Ascending aorta (tissue), 2 donors: ENCODE measurements at places on chromosomes 1 and 21. TPM values are rescaled to one million over a fixed set of nuclear protein-coding genes. Genes with fewer than 3 reads are reported as not detected.
A peak's percentile ranks its signal among the peaks of the same experiment; 100 is the strongest.

GRCh38 chr1:225862581-225862950 is 19.6 kb downstream of the TMEM63A start:
- H3K27ac ChIP-seq, result peak overlapping the region; percentile 66
- peaks cover 79% of the 10 kb centered on the region for H3K36me3 ChIP-seq
- H3K4me3 ChIP-seq, result no peak overlapping the region
- no peak for DNase-seq

DNA sequence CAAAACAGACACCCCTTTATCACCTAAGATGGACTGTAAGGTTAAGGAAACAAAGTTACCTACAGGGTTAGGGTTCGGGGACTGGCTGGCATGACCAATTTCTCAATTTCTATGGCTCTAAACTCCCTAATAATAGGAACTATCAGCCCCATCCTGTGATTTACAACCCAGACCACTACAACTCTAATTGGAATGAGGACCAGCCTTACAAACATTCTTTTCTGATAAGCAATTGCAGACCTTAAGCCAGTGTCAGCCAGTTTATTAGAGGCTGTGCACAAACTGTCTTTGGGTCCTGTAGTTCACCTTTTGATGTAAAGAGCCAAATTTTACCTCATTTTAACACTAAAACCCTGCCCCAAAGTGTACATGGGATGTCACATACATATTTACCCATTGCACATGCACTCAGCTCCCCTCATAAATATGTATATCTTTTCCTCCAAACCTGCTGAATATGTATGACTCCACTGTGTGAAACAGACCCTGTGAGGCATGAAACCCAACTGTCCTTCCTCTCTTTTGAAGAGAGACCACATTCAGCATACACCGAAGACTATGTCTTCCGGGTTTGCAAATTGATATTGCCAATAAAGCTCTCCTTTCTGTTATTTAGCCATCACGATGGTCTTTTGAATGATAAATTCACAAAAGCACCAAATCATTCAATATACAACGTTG is 7.3 kb upstream of the APP start:
- no peaks in the 10 kb centered on the region for H3K27me3 ChIP-seq
- no peaks in the 10 kb centered on the region for H3K4me1 ChIP-seq
- no peak overlapping the region for H3K27ac ChIP-seq
- H3K4me3 ChIP-seq, result no peak overlapping the region
- no peak for DNase-seq

GRCh38 chr21:44844256-44844655 is 26.4 kb upstream of the SUMO3 start:
- H3K27ac ChIP-seq, result no peak overlapping the region
- H3K4me3 ChIP-seq, result no peak overlapping the region
- no peak for DNase-seq
- no peaks in the 10 kb centered on the region for H3K27me3 ChIP-seq
- peaks cover 14% of the 10 kb centered on the region for H3K36me3 ChIP-seq
- peaks cover 5% of the 10 kb centered on the region for H3K4me1 ChIP-seq

DNA sequence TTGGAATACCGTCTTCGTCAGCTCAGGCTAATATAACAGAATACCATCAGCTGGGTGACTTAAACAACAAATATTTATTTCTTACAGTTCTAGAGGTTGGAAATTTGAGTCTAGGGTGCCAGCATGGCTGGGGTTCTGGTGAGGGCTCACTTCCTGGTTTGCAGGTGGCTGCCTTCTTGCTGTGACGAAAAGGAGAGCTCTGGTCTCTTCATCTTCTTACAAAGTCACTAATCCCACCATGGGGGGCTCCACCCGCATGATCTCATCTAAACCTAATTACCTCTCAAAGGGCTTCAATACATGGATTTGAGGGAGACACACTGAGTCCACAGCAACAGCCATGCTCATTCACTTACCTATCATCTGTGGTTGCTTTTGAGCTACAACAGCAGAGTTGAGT is 78.3 kb downstream of the PSMG1 start:
- H3K27me3 ChIP-seq, result no peaks in the 10 kb centered on the region
- no peak overlapping the region for H3K4me3 ChIP-seq
- no peaks in the 10 kb centered on the region for H3K4me1 ChIP-seq
- peak overlapping the region; percentile 32 for H3K27ac ChIP-seq
- no peaks in the 10 kb centered on the region for H3K36me3 ChIP-seq

Gene GPR157
- total RNA-seq, result 7.1 TPM

GRCh38 chr1:247243524-247244137 is 12.2 kb upstream of the VN1R5 start:
- DNase-seq, result no peak
- H3K4me1 ChIP-seq, result no peaks in the 10 kb centered on the region
- no peaks in the 10 kb centered on the region for H3K36me3 ChIP-seq

- H3K4me3 ChIP-seq, result no peak overlapping the region
- no peak overlapping the region for H3K27ac ChIP-seq
- peaks cover 7% of the 10 kb centered on the region for H3K4me1 ChIP-seq
- H3K27me3 ChIP-seq, result no peaks in the 10 kb centered on the region
- DNase-seq, result no peak
These were observed 83.4 kb upstream of the KCNE2 start for GRCh38 chr21:34280389-34280795.

DNA sequence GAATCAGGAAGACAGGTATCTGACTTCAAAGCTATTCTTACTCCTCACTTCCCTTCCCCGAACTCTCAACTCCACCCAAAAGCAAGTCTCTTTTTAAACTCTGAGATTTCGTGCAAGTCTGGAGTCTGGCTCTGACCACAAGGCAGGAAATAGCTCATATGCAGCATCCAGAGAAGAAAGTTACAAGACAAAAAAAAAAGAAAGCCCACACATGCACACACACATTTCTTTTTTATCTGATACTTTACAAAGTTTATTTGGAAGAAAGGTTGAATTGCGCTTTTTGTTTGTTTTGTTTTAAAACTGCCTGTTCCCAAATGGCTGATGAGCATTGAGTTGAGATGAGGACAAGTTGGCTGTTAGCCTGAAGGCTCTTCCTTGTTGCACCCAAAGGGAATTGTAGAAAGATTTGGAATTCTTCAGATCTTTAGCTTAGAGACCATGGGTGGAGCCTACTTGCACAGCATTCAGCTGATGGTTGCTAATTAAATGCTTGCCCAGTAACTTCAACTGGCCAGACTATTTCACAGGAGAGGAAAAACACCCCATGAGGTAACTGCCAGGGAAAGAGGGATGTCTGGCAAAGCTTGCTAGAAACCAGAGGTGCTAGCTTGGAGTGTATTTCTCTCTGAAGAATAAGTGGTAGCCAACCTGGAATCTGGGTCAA is 490.3 kb downstream of the TTLL7 start:
- H3K36me3 ChIP-seq, result no peaks in the 10 kb centered on the region
- H3K27me3 ChIP-seq, result no peaks in the 10 kb centered on the region
- H3K4me3 ChIP-seq, result peak overlapping the region; percentile 1
- peak overlapping the region; percentile 58 for H3K27ac ChIP-seq

DNA sequence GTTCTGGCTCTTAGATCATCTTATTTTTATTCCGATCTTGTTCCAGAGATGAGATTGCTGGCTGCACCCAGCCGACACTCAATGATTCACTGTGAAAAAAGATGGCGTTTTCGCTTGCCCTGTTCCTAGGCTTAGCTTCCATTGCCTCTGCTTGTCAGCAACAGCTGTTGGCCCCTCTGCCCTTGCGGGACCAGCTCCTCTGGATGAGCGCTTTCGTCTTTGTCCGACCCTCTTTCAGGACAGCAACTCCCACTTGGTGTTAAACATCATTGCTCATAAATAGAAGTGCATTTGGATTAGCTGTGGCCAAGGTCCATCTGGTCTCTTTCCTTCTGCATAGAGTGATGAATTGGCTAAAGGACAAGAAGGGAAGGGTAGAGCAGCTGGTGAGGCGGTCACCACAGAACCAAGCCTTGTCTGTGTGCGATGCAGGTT is 43.5 kb upstream of the SCCPDH start:
- no peaks in the 10 kb centered on the region for H3K27me3 ChIP-seq
- no peaks in the 10 kb centered on the region for H3K36me3 ChIP-seq
- H3K4me1 ChIP-seq, result no peaks in the 10 kb centered on the region
- H3K4me3 ChIP-seq, result no peak overlapping the region
- DNase-seq, result no peak
- H3K27ac ChIP-seq, result no peak overlapping the region

Gene CAPN9
- total RNA-seq, result not detected

DNA sequence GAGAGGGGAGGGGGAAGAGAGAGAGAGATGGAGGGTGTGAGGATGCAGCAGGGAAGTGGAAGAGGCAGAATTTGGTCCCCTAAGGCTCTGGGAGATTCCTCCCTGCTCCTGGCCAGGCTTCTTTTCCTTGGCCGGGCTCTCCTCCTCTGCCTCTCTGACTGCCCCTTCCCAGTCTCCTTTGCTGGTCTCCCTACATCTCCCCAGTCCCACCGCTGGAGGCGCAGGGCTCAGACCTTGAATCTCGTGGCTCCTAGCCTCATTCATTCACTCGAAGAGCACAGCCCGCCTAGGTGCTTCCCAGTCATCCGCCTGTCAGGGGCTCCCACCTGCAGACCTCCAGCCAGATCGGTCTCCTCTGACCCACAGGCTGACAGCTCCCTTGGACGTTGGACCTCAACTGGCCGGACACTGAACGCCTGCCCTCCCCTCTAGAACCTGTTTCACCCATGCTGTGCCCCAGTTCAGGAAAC is 76.5 kb downstream of the VWA5B1 start:
- no peak overlapping the region for H3K4me3 ChIP-seq
- H3K27me3 ChIP-seq, result no peaks in the 10 kb centered on the region
- no peaks in the 10 kb centered on the region for H3K4me1 ChIP-seq
- no peak for DNase-seq

Gene TDRD5
- not detected for total RNA-seq

DNA sequence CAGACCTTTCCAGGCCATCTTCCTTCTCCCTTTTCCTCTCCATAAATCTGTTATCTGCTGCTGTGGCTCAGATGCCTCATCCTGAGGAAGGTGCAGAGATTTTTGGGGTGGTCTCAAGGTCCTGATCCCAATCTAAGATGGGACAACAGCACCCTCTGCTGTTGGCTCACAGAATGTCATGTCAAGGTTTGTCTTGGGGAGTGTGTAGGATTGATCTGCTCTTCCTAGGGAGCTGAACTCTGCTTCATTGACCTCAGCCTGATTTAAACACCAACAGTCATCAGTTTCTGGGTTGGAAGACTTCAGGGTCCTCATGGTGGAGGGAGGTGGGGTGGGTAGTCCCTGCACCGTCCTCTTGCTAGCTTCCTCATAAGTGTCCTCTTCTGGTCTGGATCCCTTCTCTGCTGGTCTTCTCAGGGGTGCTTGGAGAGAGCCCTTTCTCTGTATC is 62.8 kb upstream of the LAX1 start:
- no peak overlapping the region for H3K27ac ChIP-seq
- peaks cover 62% of the 10 kb centered on the region for H3K36me3 ChIP-seq
- H3K27me3 ChIP-seq, result no peaks in the 10 kb centered on the region
- H3K4me3 ChIP-seq, result no peak overlapping the region
- peak; percentile 77 for DNase-seq
- H3K4me1 ChIP-seq, result no peaks in the 10 kb centered on the region

GRCh38 chr1:20470194-20470593 is 15.8 kb downstream of the CAMK2N1 start:
- no peak overlapping the region for H3K27ac ChIP-seq
- no peak for DNase-seq
- H3K4me1 ChIP-seq, result no peaks in the 10 kb centered on the region
- no peaks in the 10 kb centered on the region for H3K27me3 ChIP-seq

DNA sequence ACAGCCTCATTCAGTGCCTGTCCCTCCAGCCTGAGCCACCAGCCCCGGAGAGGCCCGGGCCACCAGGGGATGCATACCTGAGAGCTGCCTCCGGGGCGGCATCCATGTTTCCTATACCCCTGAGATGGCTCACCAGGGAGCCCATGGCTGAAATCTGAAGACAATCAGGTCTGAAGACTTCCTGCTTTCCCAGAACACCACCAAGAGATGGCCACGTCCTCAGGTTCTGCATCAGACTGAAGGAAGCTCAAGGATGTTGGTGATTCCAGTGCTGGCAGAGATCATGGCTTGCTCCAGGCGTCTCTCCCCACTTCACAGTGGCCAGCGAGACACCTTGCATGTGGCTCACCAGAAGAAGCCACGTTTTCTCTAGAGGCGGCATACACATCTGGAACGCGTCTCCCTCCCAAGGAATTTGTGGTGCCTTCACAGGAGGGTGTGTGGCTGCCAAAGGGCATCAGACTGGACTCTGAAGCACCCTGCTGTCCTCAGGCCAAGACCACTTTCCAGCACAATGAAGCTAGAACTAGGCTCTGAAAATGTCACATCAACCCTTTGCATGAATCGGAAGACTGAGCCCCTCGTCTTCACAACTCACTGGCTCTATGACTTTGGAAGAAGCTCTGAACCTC is 170.7 kb upstream of the IRF2BP2 start:
- H3K4me1 ChIP-seq, result no peaks in the 10 kb centered on the region
- no peak overlapping the region for H3K27ac ChIP-seq
- H3K27me3 ChIP-seq, result no peaks in the 10 kb centered on the region

DNA sequence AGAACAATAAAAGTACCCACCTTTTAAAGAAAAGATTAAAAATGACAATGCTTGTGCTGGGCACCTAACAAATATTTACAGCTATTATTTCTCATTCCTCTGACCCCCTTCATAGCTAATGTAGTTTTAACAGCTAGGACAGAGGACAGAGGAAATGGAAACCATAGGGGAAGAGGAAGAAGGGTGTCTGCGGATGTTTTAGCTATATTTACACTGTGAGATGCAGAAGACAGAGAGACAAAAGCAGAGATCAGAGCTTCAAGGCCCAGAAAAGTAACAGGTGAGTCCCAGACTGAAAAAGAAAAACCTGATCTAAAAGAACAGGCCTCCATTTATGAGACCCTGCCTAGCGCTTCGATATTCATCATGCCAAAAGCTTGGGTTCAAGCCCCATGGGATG is 72.0 kb downstream of the ZNF281 start:
- no peaks in the 10 kb centered on the region for H3K27me3 ChIP-seq
- no peaks in the 10 kb centered on the region for H3K36me3 ChIP-seq
- DNase-seq, result no peak
- H3K4me3 ChIP-seq, result no peak overlapping the region
- no peak overlapping the region for H3K27ac ChIP-seq
- H3K4me1 ChIP-seq, result no peaks in the 10 kb centered on the region

Gene MAP3K6
- 164 TPM for total RNA-seq

GRCh38 chr1:183566026-183566425 is 24.2 kb downstream of the NCF2 start:
- no peaks in the 10 kb centered on the region for H3K4me1 ChIP-seq
- no peak overlapping the region for H3K4me3 ChIP-seq

- DNase-seq, result no peak
- no peaks in the 10 kb centered on the region for H3K4me1 ChIP-seq
- H3K27me3 ChIP-seq, result no peaks in the 10 kb centered on the region
- peak overlapping the region; percentile 22 for H3K4me3 ChIP-seq
These were observed 19.8 kb upstream of the COX20 start for GRCh38 chr1:244815600-244816099.

Gene PHLDA3
- 111 TPM for total RNA-seq

- H3K4me3 ChIP-seq, result no peak overlapping the region
- DNase-seq, result no peak
- H3K36me3 ChIP-seq, result no peaks in the 10 kb centered on the region
- H3K4me1 ChIP-seq, result no peaks in the 10 kb centered on the region
- no peaks in the 10 kb centered on the region for H3K27me3 ChIP-seq
These were observed 394.4 kb downstream of the PTPRU start for GRCh38 chr1:29630756-29631155.

- H3K36me3 ChIP-seq, result no peaks in the 10 kb centered on the region
- no peaks in the 10 kb centered on the region for H3K27me3 ChIP-seq
- H3K4me1 ChIP-seq, result no peaks in the 10 kb centered on the region
- H3K27ac ChIP-seq, result no peak overlapping the region
- H3K4me3 ChIP-seq, result no peak overlapping the region
These were observed 25.7 kb downstream of the TRIM33 start for GRCh38 chr1:114485286-114485685.

GRCh38 chr1:197388801-197389200 is 120.7 kb downstream of the CRB1 start:
- H3K36me3 ChIP-seq, result no peaks in the 10 kb centered on the region
- H3K4me1 ChIP-seq, result no peaks in the 10 kb centered on the region
- H3K4me3 ChIP-seq, result no peak overlapping the region
- H3K27ac ChIP-seq, result no peak overlapping the region
- no peaks in the 10 kb centered on the region for H3K27me3 ChIP-seq

GRCh38 chr1:31762726-31763670 is 1.1 kb downstream of the ADGRB2 start:
- no peak overlapping the region for H3K27ac ChIP-seq
- DNase-seq, result peak; percentile 82
- no peaks in the 10 kb centered on the region for H3K27me3 ChIP-seq
